Posterior cingulate gyrus (tissue), 11 donors: ENCODE measurements at places on chromosomes 4 and X.

DNA sequence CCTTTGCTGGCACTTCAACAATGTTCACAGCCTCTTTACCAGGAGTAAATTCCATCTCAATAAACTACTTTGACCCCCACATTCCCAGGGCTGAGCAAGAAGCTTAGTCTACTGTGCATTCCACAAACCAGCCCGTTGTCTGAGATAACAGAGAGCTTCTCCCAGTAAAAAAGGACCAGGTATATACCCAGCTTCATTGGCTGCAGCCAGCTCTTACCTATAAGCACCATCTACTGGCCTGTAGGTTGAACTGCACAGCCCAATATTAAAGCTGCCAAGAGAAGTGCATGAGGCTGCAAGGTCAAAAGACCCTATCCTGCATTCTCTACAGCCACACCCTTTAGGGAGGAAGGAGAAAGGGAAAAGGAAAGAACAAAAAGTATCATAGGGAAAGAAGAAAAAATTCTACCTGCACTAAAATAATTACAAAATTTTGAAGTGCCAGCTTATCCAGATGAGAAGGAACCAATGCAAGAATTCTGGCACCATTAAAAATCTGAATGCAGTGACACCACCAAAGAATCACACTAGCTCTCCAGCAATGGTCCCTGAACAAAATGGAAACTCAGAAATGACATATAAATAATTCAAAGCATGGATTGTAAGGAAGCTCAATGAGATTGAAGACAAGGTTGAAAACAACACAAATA is 45.7 kb upstream of the INTU start:
- DNase-seq: no peak

DNA sequence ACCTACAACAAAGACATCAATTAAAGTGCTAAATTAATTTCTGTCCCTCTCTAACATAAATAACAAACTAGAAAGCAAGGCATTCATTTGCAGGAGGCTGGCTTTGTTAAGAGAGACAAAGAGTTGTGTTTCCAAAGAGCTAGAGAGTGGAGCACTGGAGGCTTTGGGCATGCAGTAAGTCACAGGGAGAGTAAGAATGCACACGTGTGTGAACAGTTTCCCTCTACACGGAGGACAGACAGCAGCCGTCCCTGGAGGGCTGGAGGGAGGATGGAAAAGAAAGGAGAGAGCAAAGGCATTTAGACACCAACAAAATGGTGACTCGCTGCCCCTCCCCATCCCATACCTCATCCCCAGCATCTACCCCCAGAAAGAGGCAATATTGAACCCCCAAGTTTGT is 20.4 kb upstream of the DCHS2 start:
- DNase-seq: no peak

DNA sequence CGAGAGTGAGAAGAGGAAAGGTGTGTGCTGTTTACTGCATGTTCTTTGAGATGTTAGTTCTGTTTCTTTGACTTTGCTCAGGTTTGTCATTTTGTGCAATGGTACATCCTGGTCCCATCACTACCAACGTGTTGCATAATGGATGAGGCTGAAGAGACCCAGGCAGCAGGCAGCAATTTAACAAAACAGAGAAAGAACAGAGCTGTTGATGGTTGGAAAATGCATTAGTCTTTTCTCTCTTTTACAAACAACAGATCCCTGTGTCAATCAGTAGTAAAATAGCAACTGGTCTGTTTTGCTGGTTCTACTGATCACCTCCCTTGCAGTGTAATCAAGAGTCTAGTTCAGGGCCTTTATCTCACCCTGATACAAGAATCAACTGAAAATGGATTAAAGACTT is 64.8 kb upstream of the LIMCH1 start:
- DNase-seq: no peak

DNA sequence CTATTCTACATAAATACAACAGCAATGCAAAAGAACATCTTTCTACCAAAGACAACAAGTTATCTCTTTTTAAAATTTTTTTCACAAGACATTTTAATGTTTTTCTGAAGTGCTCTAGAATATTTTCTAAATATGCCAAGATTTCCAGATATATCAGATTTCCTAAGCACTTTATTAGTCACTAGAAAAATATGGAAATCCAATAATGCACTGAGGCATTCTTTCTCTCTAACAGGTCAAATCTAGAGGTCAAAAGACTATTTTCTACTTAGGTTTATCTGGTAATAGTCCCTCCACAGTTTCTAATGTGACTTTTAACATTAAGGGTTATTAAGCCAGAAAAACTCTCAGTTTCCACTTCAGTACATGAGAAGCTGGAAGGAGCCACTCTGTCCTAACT is 1041.2 kb upstream of the INTU start:
- DNase-seq: no peak

DNA sequence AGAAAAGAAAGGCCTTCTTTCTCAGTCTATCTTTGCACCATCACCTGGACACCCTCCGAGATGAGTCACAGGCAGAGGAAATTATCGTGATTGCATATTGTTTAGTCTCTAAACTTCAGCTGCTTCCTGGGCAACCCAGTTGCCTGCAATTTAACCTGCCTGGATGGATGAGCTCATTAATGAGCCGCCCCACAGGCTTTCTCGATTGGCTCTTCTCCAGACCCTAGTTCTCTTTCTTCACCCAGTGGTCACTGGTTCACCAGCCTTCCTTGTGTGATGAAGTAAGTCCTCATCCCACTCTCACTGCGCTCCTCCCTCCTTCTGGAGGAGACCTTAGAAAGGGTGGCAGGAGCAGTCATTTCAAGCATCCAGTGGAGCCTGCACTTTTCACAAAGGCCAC is 94.4 kb downstream of the SOWAHB start:
- DNase-seq: no peak

DNA sequence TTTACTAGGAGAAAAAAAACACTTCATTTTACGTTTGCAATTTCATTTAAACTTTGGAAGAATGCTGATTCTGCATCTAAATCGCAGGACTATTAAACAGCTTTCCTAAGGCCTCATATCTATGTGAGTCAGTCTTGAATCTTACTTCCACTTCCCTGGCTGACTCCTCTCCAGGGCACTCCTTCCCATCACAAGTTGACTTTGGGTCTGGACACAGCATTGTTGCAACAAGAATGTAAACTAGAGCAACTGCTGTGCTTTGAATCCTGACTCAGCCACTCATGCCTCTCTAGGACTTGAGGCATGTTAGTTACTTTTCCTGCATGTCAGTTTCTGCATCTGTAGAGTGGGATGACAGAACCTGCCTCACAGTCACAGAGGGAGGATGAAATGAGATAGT is 413.8 kb downstream of the FAT4 start:
- no peak for DNase-seq
